Esophagus mucosa (tissue), 1 donor: ENCODE measurements at places on chromosomes 6 and 20.

DNA sequence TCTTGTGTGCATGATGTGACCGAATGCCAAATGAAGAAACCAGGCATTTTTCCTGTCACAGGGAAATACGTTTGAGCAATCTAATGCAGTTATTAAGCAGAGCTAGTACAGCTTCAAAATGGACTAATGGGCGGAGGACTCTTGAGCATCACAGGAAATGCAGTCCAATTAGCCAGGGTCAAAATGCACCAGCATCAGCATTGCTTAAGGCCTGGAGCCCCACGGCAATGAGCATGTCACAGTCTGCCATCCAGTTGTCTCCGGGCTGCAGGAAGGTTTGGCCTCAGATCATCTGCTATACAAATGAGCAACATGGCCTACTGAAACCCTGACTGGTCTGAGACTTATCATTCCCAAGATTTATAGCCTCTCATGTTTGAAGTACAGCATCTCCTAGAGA lies 652.1 kb upstream of the SLC35B3 start:
- no peak for ATAC-seq

DNA sequence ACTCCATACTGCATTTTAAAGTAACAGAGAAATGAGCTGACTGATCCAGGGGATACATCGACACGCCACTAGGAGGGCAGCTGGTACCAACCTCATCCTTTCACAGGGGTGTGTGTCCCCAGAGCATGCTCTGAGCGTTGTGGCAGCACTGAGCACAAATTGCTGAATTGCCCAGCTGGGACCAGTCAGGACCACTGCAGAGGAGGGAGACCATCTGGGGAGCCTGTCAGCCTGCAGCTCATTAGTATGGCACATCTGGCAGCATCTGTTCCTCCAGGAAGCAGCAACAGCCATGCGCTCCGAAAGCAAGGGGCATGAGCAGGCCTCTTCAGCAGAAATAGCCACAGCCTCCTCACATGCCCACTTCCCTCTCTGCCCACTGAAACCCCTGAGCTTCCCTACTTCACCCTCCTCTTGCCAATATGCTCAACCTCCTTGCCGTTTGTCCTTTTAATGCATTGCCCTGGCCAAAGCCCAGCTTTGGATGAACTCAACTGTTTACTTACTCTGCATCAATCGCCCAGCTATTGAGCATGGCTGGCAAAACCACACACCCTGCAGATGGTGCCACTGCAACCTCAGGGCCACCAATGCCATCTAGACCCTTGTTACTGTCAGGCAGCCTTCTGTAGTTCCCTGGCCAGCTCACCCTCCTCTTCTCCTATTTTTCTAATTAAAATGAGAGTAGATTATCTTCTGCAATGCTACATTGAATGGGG lies 77.6 kb upstream of the NEDD9 start:
- no peak for ATAC-seq

- ATAC-seq: no peak
Measured at GRCh38 chr6:25301362-25301761, 22.2 kb downstream of the CARMIL1 start.

DNA sequence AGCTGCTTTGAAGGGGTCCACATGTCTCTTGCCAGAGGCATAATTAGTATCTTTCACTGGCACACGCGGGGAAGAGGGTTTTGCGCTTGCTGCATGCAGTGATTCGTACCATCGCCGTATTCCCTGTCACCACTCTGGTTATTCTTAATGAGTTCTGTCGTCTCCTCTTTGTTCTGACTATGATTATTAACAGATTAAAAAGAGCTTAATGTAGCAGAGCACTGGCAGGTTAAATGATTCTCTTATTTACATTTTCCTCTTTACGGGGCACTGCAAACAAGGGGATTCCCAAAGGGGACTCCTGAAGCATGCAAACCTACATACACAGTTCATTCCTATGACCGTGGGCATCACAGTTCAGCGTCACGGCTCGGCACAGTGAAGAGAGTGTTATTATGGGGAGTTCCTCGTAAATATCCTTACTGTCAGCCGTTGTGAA lies 204.8 kb downstream of the DTNBP1 start:
- no peak for ATAC-seq

DNA sequence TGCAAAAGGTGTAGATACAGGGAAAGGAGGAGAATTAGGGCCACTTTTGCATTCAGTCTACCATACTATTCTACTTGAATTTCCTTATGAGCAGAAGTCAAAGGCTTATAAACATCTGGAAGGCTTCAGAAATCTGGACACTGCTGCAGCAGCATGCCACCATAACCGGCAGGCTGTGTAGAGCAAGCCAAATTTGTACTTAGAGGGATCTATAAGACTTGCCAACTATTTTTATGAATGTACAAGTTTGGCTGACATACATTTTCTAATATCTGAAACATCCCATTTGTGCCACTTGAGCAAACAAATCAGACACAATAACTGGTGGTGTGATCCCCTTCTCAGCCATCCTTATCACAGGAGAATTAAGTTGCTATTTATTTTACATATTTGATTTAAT lies 14.0 kb upstream of the PLCB1 start:
- no peak for ATAC-seq

DNA sequence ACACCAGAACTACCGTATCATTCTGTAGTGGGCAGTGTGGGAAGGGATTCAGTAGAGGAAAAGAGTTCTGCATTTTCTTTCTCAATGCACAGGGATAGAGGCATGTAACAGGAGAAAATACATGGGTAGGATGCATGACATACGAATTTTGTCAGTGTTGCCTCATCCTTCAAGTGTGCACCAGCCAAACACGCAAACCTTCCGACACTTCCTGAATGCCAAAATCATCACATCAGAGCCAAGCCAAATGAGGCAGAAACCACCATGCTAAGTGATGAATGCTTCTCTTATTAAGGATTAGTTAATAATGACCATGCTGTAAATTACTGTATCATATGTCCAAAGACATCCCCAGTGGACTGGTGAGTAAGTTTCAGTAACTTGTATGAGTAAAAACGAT lies 27.3 kb downstream of the RAMACL start:
- peak; percentile 21 for ATAC-seq

GRCh38 chr6:90121982-90122381 lies 174.7 kb downstream of the BACH2 start:
- ATAC-seq: peak; percentile 29

GRCh38 chr20:57003012-57003411 lies 263.4 kb downstream of the BMP7 start:
- no peak for ATAC-seq

GRCh38 chr20:58073945-58074856 lies 154.3 kb downstream of the ANKRD60 start:
- no peak for ATAC-seq

GRCh38 chr6:149508485-149508884 lies 23.7 kb upstream of the ZC3H12D start:
- ATAC-seq: no peak

GRCh38 chr6:56370127-56370540 lies 122.8 kb upstream of the COL21A1 start:
- peak; percentile 93 for ATAC-seq

- ATAC-seq: no peak
Measured at GRCh38 chr20:33018169-33018931, 10.8 kb downstream of the BPIFB2 start.

DNA sequence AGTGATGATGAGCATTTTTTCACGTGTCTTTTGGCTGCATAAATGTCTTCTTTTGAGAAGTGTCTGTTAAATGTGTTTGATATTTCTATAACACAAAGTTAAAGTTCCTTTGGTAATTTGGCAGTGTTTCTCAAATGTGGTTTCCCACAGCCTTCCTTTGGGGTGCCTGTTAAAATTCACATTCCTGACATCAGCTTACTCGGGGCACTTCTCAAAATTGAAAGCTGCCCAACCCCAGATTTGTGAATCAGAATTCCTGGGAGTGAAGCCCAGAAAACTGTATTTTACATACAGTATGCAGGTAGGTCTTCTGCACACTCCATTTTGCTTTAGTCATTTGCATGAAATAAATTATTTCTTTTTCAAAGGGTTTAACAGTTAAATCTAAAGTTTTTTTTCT lies 207.9 kb downstream of the GMPR start:
- no peak for ATAC-seq
